Transverse colon (tissue), 4 donors: ENCODE measurements at places on chromosomes 3 and 15. TPM values are rescaled to one million over a fixed set of nuclear protein-coding genes. Genes with fewer than 3 reads are reported as not detected.
A peak's percentile ranks its signal among the peaks of the same experiment; 100 is the strongest.

LRRIQ4 gene
- total RNA-seq = not detected

CIDEC gene
- total RNA-seq = 1.00 TPM

- DNase-seq = no peak
- peaks cover 15% of the 10 kb centered on the region for H3K27me3 ChIP-seq
- no peak overlapping the region for H3K4me3 ChIP-seq
- peak overlapping the region; percentile 47 for H3K27ac ChIP-seq
- no peaks in the 10 kb centered on the region for H3K36me3 ChIP-seq
These were observed 1.6 kb upstream of the KY start for GRCh38 chr3:134652409-134652831.

GRCh38 chr3:33067484-33067883 is 29.5 kb downstream of the GLB1 start:
- no peaks in the 10 kb centered on the region for H3K4me1 ChIP-seq
- H3K27ac ChIP-seq = no peak overlapping the region
- H3K27me3 ChIP-seq = no peaks in the 10 kb centered on the region
- DNase-seq = no peak
- no peaks in the 10 kb centered on the region for H3K36me3 ChIP-seq

DNA sequence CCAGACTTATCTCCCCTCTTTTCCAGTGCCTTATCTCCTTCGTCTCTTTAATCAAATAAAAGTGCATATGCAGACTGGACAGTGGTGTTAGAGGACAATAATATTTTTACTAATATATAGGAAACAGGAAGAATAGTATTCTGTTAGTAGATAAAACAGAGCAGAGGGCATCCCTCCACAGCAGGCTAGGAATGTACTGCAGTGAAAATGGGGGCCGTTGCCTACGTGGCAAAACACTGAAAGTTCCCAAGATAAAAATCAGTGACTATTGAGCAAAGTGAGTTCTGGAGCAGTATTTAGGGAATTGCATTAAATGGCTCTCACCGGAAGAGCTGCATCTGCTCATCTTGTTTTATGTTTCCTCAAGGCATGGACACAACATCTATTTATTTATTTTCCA is 435.0 kb downstream of the CNTN6 start:
- no peaks in the 10 kb centered on the region for H3K36me3 ChIP-seq
- H3K4me1 ChIP-seq = no peaks in the 10 kb centered on the region
- no peak overlapping the region for H3K4me3 ChIP-seq
- no peaks in the 10 kb centered on the region for H3K27me3 ChIP-seq

- no peaks in the 10 kb centered on the region for H3K36me3 ChIP-seq
- no peak for DNase-seq
- H3K27me3 ChIP-seq = no peaks in the 10 kb centered on the region
- no peak overlapping the region for H3K4me3 ChIP-seq
- H3K27ac ChIP-seq = no peak overlapping the region
These were observed 156.1 kb upstream of the ANKRD28 start for GRCh38 chr3:15953841-15954240.

- peak overlapping the region; percentile 71 for H3K27ac ChIP-seq
- H3K4me1 ChIP-seq = peaks cover 84% of the 10 kb centered on the region
- DNase-seq = no peak
- no peaks in the 10 kb centered on the region for H3K36me3 ChIP-seq
- no peak overlapping the region for H3K4me3 ChIP-seq
- H3K27me3 ChIP-seq = no peaks in the 10 kb centered on the region
These were observed 24.1 kb downstream of the SMAD3 start for GRCh38 chr15:67089217-67090193.

DNA sequence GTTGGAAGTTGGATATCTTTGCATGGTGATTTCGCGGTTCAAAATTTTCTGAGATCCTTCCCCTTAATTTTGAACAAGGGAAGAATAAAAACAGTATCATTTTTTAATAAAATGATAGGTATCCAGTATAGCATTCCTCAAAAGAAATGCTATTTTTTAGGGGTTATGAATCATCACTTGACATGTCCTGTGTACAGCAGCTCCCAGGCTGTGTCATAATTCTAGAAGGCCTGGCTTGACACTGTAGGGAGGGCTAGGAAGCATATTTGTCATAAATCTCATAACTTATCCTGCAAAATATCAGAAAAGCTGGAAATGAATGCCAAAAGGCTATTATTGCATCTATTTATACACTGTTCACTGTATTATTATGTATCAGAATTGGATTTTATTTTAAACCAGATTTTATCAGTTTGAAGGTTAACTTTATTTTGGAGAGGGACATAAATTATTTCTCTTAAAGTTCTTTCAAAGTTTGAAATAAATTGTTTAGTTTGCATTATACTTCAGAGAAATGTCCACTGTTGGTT is 539.1 kb upstream of the ROBO2 start:
- no peak overlapping the region for H3K27ac ChIP-seq
- H3K27me3 ChIP-seq = no peaks in the 10 kb centered on the region
- no peak for DNase-seq
- H3K36me3 ChIP-seq = no peaks in the 10 kb centered on the region
- H3K4me1 ChIP-seq = no peaks in the 10 kb centered on the region

GRCh38 chr3:186381424-186382216 is 19.6 kb upstream of the DGKG start:
- no peaks in the 10 kb centered on the region for H3K27me3 ChIP-seq
- DNase-seq = peak; percentile 22
- no peak overlapping the region for H3K4me3 ChIP-seq
- H3K27ac ChIP-seq = peak overlapping the region; percentile 16
- H3K4me1 ChIP-seq = peaks cover 20% of the 10 kb centered on the region
